ENCODE measurements at places on chromosomes 4 and X.
A peak's percentile ranks its signal among the peaks of the same experiment; 100 is the strongest.

DNA sequence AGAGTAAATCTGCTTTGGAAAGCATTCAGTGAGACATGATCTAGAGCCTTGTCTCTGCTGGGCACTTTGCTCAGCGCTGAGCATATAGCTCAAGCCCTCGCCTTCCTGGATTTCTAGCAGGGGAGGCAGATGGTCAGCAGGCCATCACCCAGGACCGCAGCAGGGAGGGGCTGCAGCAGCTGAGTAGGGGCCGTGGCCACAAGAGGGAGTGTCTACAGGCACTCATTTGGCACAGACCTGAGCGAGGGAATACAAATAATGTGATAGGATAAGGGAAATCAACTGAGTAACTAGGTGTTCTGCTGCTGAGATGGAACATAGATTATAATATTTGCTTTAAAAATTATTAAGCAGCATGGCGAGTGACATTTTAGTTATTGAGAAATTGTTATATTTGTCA, 30.2 kb downstream of the OFD1 start:
- no peak for DNase-seq

- DNase-seq = no peak
Observed at GRCh38 chrX:150531467-150531866, 37.0 kb upstream of the MTM1 start.

DNA sequence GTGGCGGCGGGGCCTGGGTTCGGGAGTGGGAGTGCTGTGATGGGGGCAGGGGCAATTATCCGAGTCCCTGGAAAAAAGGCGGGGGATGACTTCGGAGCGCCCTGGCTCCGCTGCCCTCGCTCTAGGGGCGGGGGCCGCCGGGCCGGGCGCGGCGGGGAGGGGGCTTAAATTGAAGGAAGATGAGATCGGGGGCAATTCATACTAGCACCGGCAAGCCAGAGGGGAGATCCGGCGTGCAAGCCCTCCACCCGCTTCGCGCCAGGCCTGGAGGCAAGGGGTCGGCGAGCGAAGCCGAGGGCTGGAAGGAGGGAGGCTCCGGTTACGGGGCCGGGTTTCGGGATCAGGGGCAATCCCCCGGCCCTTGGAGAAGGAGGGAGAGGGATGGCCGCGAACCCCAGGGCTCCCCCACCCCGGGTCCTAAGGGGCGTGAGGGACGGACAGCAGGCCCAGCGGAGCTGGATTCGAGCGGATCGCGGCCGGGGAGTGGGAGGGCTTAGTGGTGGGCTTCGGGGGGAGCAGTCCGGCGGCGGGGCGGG, 1.2 kb downstream of the BCORL1 start:
- no peak for DNase-seq

DNA sequence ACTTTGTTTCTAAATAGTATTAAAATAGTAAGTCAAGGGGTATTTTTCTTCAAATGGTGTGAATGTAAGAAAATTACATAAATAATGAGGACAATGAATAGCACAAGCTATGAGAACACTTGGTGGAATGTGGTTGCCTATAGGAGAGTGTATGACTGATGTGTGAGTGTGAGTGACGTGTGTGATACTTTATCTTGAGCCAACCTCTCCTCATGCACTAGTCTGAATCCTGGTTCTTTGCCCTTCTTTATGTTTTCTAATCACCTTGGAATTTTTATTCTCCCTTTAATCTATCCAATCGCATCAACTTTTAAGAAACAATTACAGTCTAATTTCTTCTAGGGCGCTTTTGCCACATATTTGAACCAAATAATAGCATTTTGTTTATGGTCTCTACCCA, 98.2 kb downstream of the YIPF7 start:
- no peak for DNase-seq

DNA sequence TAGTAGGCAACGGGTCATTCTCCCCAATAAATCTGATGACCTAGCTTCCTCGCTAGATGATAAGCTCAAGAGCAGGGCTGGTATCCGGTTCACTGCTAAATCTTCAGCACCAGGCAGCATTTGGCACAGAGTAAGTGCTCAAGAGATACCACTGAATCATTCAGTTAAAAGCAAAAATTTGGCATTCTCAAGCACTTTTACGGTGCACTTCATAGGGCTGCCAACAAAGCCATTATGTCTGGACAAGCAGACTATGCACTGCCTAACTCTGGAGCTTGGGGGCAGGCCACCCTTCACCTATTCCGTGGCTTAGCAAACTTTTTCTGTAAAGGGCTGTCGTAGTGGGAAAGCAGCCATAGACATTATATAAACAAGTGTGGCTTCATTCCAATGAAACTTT, 23.8 kb upstream of the CXorf38 start:
- DNase-seq = no peak

DNA sequence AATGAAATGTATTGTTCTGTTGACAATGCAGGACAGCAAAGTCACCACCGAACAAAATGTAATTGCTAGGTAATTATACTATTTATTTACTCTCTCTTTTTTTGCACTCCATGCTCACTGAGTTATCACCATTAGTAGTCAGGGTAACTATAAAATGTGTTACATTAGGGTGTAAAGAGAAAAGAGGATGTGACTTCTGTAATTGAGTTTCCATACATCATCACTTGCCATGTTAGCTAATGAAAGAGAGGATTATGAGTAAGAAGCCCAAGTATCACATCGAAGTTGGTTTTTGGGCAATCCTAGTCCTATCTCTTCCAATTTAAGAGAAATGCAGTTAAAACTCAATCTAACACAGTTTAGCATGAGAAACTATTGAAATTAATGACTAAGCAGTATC, 7.6 kb downstream of the ZXDA start:
- DNase-seq = no peak

DNA sequence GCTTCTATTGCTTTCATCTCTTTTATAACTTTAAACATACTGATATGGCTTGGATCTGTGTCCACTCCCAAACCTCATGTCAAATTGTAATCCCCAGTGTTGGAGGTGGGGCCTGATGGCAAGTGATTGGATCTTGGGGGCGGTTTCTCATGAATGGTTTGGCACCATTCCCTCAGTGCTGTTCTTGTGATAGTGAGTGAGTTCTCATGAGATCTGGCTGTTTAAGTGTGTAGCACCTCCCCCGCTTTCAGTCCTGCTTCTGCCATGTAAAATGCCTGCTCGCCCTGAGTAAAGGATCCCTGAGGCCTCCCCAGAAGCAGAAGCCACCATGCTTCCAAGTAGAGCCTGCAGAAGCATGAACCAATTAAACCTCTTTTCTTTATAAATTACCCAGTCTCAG, 17.7 kb downstream of the MND1 start:
- DNase-seq = no peak

- peak; percentile 66 for DNase-seq
Observed at GRCh38 chrX:1427756-1428155, 25.0 kb downstream of the ASMTL start.

- DNase-seq = no peak
Observed at GRCh38 chr4:73222466-73223257, 35.9 kb downstream of the ANKRD17 start.

All from RWPE2 (cell line).